Iris pigment epithelial cell (primary cell): ENCODE measurements at places on chromosomes 2 and 18.

DNA sequence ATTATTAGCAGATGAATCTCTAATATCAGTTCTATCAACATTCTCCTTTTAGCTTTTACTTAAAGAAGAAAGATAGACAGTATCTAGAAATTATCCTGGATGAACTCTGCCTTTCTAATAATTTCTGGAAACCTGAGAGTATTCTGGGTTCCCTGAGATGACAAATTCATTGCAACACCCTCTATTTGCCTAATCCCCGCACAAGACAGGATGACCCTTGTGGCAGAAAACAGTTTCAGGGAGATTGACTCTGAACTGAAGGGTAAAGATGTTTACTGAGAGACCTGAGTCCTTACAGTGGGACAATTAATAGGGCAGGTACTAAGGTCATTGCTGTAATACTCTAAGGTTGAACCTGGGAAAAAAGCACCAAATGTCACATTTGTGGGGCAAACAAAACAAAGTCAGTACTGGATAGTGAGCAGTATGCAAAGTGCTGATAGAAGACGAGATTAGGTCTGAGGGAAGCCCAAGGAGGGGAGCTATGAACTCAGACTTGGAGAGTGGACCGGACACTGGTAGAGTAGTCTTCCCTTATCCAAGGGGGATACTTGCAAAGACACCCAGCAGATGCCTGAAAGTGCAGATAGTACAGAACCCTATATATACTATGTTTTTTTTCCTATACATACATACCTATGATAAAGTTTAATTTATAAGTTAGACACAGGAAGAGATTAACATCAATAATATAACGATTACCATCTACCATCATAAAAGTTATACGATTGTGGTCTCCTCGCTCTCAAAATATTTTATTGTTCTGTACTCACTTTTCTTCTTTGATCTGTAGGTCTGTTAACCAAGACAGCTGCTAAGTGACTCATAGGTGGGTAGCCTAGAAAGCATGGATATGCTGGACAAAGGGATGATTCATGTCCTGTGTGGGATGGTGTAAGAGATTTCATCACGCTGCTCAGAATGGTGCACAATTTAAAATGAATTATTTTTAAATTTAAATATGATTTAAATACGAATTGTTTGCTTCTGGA, 148.3 kb upstream of the KLHL14 start:
- DNase-seq = peak; percentile 98

DNA sequence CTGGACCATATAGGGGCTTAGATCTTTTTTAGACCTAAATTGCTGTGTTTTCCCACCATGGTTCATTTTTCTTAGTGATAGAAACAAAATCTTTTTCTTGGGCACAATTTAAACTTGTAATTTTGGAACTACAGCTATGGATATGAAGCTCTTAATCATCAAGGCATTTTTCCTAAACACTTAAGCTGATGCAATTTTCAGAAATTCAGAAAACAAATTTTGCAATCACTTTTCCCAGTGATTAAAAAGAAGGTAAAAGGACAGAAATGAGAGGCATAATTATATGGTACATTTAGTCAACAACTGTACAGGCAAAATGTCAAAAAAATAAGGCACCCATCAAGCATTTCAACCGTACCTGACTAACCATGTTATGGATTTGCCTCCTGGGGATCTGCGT, 665.4 kb downstream of the XIRP2 start:
- DNase-seq = no peak

- DNase-seq = no peak
Measured at GRCh38 chr2:16313235-16313975, 352.2 kb downstream of the CYRIA start.

DNA sequence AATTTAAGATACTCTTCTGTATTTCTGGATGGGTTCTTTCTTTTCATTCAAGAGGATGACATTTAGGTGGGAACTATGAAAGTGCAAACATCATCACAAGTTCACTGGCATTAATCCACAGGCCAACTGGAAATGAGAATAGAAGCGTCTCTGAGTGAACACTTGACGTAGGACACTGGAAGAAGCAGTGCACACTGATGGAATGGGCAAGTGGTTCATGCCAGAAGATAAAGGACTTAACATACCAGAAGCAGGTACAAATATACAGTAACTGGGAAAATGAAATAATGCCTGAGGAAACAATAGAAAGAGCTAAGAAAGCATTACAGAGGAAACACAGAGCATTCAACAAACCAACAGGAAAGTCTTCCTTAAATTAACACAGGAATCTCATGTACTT, 120.9 kb upstream of the CCDC195 start:
- DNase-seq = peak; percentile 11

DNA sequence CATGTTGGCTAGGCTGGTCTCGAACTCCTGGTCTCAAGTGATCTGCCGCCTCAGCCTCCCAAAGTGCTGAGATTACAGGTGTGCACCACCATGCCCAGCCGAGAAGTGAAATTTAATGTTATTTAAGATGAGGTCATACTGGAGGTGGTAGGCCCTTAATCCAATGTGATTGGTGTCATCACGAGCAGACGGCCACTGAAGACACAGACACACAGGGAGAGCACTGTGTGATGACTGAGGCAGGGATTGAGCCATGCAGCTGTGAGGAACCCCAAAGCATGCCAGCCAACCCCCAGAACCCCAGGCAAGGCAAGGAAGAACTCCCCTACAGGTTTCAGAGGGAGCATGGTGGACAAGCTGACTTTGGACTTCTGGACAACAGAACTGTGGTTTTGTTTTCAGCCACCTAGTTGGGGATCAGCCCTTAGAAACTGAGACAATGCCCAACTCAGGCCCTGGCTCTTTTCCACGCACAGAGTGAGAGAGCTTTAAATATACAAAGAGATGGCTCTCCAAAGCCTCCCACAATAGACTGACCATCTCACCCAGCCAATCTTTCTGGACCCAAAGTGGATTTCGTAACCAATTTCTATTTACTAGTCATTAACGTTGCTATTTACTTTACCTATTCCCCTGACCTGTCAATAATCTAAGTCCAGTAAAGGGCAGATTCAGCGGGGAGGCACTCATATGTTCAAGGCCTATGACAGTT, 34.2 kb downstream of the TBC1D8 start:
- no peak for DNase-seq
